ENCODE measurements at places on chromosomes 2 and 18.

DNA sequence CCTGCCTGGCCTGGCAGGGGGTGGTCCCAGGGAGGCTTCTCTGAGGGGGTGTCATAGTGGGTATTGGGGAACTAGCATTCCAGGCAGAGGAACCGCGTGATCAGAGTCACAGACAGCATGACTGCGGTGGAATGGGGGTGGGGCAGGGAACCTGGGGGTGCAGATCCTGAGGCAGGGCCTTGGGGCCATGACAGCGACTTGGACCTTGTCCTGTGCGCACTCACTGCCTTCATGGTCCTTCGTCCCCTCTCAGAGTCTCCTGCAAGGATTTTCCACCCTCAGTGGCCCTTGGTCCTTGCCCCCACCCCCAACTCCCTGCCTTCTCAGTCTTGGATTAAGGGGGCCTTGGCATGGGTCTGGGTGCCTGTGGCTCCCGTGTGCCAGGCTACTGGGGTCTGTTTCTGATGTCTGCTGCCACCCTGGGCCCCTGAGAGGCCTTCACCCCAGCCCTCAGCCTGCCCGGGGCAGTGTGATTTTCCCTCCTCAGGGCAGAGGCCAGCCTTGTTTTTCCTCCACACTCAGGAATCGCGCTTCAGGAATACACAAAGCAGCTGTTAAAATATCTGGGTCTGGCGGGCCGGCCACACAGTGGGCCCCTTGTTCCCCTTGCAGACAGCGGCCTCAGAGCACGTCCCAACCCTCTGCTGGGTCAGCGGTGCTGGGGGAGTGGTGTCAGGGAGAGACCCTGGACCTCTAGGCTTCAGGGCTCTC, 51.6 kb downstream of the GLI2 start:
- DNase-seq: no peak

- no peak for DNase-seq
Measured at GRCh38 chr2:208669394-208669793, 262.8 kb downstream of the PTH2R start.

DNA sequence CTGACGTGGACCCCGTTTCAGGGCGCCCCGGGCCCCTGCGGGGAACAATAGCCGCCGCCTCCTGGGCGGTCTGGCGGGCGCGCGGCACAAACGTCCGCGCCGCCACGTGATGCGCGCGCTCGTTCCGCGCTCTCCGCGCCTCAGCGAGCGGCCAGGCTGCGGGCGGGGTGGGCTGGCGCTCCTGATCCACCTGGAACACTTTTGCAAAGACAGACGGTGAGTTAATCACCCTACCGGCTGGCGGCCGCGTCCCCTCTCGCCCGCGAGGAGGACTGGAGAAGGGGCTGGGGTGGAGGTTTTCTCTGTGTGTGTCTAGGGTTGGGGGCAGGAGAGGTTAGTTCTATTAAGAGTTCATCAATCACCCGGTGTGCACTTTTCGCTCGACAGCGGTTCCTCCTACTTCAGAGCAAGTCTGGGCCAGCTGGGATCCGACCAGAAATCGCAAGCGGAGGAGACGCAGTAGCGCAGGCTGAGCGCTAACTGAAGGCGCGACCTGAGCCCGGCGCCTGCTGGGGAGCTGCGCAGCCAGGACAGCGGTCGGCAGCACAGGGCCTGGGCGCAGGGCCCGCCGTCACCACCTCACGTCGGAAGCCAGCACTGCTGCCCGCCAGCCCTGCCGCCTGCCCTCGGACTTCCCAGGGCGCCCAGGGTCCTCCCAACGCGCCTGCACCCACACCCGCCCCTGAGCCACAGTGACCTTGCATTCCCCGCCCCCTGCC, 10.3 kb upstream of the HOXD1 start:
- DNase-seq: peak; percentile 33

- DNase-seq: no peak
Measured at GRCh38 chr2:25109822-25110221, 58.6 kb downstream of the POMC start.

GRCh38 chr2:172173174-172173706, 70.5 kb upstream of the DLX2 start:
- DNase-seq: no peak

- DNase-seq: no peak
Measured at GRCh38 chr2:236857246-236857645, 228.4 kb upstream of the COPS8 start.

- DNase-seq: no peak
Measured at GRCh38 chr2:150997702-150998440, 263.8 kb downstream of the RBM43 start.

GRCh38 chr18:50751490-50751889, 68.3 kb downstream of the MRO start:
- DNase-seq: no peak

DNA sequence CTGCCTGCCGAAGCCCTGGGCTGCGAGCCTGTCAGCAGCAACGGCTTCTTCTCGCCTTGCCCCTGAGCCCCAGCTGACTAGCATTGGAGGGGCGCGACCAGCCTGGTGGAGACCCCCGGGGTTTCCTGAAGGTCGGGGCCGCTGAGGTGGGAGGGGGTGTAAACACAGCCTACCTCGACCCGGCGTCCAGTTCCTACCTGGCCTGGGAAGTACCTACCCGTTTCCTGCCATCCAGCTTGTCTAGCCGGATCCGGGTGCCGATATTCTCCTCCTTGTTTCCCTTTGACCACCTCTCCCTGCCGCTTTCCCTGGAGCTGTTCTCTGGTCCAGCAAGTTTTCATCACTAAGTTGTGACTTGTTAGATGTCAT, 511 bp downstream of the MOB4 start:
- peak; percentile 24 for DNase-seq

- DNase-seq: no peak
Measured at GRCh38 chr18:48813833-48814489, 136.8 kb downstream of the SMAD7 start.

- DNase-seq: no peak
Measured at GRCh38 chr2:136238286-136239078, 120.5 kb upstream of the CXCR4 start.

- DNase-seq: no peak
Measured at GRCh38 chr18:48943736-48944527, 6.8 kb downstream of the SMAD7 start.

- DNase-seq: no peak
Measured at GRCh38 chr2:204972161-204972560, 426.9 kb downstream of the PARD3B start.

- DNase-seq: no peak
Measured at GRCh38 chr2:31199206-31199605, 18.1 kb downstream of the CAPN14 start.

DNA sequence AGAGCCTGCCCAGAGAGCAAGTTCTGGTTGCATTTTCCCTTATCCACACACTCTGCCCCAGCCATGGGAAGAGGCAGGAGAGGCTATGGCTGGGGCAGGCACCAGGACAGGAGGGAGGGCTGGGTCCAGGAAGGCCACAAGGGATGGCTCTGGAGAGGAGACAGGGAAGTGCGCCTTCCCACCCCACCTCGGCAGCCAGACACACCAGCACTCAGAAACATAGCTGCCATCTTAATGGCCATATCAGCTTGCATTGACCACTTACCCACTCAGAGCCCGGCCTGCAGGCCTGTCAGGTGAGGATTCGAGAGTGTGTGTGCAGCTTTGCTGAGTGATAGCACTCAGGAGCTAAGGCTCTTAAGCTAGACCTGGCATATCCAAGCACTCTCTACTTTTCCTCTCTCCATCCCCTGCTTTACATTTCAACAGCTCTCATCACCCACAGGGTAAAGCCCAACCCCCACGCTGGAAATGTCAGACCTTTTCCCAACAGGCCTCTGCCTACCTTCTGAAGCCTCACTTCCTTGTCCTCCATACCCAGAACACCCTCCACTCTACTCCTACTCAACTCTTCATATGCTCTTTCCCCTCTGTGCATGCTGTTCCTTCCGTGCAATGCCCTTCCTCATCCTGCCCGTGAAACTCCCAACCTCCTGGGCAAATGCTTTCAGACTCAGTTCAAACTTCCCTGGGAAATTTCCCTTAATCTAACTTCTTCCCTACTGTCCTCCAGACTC, 147.9 kb downstream of the TNS1 start:
- DNase-seq: no peak

DNA sequence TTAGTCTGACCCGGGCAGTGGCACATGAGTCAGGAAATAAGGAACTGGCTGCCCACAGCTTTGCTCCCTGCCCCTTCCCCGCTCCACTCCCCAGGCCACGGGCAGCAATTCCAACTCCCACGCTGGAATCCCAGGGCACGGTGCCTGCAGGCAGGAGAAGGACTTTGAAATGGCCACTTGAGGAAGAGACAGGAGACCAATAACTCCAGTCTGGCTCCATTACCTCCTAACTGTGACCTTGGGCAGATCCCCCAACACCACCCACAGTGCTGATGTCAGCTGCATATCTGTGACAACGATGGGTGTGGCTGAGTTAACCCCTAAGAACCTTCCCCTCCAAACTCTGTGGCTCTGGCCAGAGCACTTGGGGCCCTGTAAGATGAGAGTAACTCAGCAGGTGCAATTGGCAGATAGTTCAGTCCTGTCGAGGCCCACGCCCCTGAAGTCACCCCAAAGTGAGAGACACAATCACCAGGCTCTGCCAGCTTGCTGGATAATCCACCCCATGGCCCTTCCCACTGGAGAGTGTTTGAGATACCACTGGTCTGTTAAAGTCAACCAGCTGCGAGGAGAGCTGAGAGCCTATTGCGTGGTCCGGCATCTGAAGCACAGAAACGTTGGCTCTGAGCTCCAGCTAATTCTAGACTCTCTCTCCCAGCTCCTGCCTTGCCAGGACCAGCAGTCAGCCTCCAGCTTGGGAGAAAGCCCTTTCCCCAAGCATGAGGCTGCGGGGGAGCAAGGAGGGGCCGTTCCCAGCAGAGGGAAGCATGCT, 175.2 kb downstream of the TNS1 start:
- no peak for DNase-seq

GRCh38 chr2:108970369-108970768, 18.7 kb downstream of the EDAR start:
- DNase-seq: no peak

GRCh38 chr2:21774691-21775368, 651.1 kb downstream of the TDRD15 start:
- no peak for DNase-seq

DNA sequence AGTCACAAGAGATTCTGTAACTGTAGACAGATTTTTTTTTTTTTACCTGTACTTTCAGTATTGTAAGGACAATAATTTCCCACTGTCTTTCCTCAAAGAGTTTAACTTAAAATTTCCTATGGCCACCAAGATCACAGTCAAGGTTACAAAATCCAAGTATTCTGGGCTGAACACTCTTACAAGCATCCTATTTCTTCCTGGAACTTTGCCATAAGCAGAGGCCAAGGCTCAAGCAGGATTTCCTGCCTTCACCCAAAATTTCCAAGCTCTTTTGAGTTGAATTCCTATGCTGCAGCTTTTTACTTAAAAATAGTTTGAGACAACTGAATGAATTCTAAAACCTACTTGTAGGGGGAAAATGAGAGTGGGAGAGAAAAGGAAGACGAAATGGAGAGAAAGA, 299.4 kb downstream of the ZNF516 start:
- DNase-seq: no peak

- DNase-seq: no peak
Measured at GRCh38 chr2:235002198-235003095, 50.6 kb downstream of the SH3BP4 start.

DNA sequence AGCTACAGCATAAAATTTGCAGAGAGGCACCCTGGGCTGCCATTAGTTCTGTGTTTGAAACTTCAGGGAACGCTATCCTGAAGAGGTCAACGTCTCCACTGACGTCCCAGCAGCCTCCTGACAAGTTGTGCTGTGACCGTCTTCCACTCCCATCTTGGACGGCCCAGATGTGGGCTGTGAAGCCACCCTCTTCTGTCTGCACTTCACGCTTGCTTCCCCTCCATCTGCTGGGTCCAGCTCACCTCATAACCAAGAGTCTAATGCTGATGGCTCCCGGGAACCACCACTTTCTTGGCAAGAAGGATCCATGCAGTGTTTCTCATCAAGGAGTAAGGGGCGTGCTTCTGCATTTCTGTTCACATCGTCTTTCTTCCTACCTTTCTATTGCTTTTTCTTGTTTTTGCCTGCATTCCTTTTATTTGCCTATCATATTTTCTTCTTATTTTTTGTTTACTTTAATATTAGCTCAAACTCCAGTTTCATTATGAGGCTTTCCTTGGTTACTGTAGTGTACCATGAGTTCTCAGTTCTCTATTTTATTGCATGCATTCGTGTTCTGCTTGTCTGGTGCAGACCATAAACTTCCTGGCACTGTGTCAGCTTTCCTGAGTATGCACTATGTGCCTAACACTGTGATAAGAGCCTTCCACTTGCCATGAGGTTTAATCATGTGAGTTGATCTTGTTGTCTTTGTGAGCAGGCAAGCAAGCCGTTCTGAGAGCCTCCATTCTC, 631.8 kb upstream of the RAB6C start:
- DNase-seq: no peak

GRCh38 chr18:76823587-76824011, 1.2 kb downstream of the ZNF236 start:
- no peak for DNase-seq

GRCh38 chr2:147108548-147108947, 736.3 kb upstream of the ACVR2A start:
- DNase-seq: no peak

- DNase-seq: no peak
Measured at GRCh38 chr18:9762526-9762925, 54.4 kb downstream of the RAB31 start.

DNA sequence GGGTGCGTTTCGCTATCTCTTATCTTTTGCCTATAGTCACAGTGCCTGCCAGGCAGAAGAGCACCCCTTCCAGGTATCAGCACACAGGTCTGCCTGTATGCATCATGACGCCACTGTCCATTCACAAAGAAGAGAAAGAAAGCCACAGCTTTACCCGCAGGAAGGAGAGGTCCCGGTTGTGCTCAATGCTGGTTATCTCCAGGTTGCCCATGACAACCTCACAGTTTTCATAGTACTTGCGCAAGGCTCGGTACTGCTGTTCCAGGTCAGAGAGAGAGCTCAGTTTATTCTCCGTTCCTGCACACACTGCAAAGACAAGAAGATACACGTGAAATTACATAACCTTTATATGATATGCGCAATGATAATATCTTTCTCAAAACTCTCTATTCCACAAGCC, 414.0 kb downstream of the ERBB4 start:
- DNase-seq: no peak

- DNase-seq: no peak
Measured at GRCh38 chr2:147594038-147594437, 250.8 kb upstream of the ACVR2A start.

- peak; percentile 15 for DNase-seq
Measured at GRCh38 chr2:95530734-95531133, 46.2 kb upstream of the TRIM43B start.

- no peak for DNase-seq
Measured at GRCh38 chr2:23516520-23517256, 131.7 kb downstream of the KLHL29 start.

Data from foreskin keratinocyte (primary cell).